GM23338 (cell line): ENCODE measurements at places on chromosomes 2 and 18. TPM values are rescaled to one million over a fixed set of nuclear protein-coding genes. Genes with fewer than 3 reads are reported as not detected.

- DNase-seq = no peak
Measured at GRCh38 chr18:45686891-45687611, 36.9 kb upstream of the SLC14A1 start.

DNA sequence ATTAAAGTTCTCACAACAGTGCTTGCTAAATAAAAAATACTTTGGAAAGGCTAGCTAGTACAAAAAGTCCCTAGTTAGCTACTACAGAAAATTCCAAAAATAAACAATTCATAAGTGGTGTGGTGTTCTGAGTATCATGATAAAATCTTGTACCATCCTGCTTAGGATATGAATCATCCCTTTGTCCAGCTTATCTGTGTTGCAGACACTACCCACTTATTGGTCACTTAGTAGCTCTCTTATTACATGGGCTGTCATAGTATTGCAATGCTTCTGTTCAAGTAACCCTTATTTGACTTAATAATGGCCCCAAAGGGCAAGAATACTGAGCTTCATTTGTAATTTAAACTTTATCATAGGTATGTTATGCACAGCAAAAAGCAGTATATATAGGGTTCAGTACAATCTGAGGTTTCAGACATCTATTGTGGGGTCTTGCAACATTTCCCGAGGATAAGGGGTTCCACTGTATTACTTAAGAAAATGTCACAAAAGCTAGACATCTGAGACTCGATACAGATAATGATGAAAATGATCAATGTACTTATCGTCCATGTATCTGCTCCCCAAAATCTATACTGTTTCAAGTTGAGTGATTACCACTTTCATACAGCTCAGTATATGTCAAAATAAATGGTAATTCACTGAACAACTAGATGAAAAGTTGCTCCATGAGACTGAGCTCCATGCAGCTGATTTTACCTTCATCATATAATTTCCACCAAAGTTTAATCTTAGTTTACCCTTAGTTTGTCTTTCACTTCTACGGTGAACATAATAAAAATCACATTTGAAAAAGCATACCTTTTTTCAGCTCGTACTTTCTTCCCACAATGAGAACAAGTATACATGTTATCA is 93.8 kb downstream of the C2orf74 start:
- DNase-seq = no peak

DNA sequence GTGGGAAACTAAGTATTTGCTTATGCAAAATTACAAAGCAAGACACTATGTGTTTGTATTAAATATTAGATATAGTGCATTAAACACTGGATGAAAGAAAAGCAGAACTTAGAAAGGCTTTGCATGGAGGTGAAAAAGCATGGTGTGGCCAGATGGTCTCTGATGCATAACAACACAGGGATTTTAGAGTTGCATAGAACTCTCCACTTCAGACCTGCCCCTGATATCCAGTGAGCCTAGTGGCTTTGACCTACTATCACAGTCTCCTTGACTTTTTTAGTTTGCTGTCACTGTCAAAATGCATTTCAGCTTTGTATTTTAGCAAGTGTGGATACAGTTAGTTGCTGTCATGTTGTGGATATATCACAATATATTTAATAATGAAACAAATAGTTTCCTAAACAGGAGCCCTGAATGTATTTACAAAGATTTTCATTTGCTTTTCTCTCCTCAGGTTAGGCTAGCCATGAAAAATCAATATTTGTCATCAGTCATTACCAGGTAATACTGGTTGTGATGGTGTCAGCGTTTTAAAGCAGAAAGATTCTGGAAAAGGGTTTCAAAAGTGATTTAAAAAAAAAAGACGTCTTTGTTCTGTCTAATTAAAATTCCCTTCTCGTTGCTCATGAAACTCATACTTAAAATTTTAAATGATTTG is 5.2 kb downstream of the CSRNP3 start:
- DNase-seq = peak; percentile 52

- peak; percentile 71 for DNase-seq
Measured at GRCh38 chr2:37654932-37655841, 16.3 kb downstream of the CDC42EP3 start.

SLC23A3 gene
- total RNA-seq = 0.73 TPM in 1 of 2 replicates, not detected in the other
